ENCODE measurements at places on chromosomes 1 and 21. TPM values are rescaled to one million over a fixed set of nuclear protein-coding genes. Genes with fewer than 3 reads are reported as not detected.

Gene IFI44
- total RNA-seq = 5.9 TPM

Gene MTMR11
- 285 TPM for total RNA-seq

Gene NTMT2
- not detected for total RNA-seq

- no peak for DNase-seq
Observed at GRCh38 chr1:109592916-109593315, 26.5 kb downstream of the GNAT2 start.

- DNase-seq = peak; percentile 67
Observed at GRCh38 chr1:228486596-228487335, 416 bp upstream of the RNF187 start.

DNA sequence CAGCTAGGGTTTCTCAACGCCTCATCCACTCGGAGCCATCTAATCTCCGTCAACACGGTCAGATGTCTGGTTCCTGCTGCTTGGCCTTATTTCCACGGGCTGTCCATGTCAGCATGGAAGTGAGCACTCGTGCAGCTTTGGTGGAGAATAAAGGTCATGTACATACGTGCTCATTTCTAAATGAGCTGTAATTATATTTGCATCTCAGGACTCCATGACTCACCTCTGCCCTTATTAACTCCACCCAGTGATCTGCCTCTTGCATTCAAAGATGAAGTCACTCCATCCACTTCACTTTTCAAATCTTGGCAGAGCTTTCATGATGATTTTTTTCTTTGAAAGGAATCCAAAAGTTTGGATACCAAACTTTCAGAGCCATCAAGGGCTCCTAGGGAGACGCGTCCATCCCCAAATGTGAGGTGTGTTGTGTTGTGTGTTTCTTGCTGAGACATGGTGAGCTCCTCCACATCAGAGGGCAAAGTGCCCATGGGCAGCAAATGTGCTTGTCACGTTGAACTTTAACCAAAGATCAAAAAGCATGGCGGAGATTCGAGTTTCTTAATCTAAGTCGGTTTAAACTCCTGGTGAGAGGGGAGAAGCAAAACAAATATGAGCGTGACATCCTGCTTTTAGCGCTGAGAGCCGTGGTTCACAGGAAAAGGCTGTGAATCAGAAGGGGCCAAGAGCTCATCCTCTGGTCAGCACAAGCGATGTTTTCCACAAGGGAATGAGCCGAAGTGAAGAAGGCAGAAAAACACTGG lies 68.6 kb upstream of the ERRFI1 start:
- DNase-seq = peak; percentile 34

DNA sequence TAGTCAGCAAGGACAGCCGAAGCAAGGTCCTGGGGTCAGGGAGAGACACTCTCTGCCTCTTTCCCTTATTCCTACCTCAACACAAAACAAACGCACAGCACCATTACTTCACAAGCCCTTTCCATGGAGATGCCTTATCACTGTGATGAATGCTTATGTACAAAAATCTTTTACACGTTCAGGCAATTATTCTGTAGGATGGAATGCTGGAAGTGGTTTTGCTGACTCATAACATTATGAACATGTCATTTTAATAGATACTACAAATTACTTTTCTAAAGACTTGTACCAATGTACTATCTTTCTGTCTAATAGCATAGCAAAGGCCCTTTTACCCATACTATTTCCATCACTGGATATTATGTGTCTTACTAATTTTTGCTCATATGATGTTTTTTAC lies 98.4 kb downstream of the TTLL7 start:
- no peak for DNase-seq

- DNase-seq = no peak
Observed at GRCh38 chr1:38173157-38173831, 126.7 kb upstream of the POU3F1 start.

GRCh38 chr1:169107603-169108208 lies 1.2 kb downstream of the ATP1B1 start:
- DNase-seq = no peak

DNA sequence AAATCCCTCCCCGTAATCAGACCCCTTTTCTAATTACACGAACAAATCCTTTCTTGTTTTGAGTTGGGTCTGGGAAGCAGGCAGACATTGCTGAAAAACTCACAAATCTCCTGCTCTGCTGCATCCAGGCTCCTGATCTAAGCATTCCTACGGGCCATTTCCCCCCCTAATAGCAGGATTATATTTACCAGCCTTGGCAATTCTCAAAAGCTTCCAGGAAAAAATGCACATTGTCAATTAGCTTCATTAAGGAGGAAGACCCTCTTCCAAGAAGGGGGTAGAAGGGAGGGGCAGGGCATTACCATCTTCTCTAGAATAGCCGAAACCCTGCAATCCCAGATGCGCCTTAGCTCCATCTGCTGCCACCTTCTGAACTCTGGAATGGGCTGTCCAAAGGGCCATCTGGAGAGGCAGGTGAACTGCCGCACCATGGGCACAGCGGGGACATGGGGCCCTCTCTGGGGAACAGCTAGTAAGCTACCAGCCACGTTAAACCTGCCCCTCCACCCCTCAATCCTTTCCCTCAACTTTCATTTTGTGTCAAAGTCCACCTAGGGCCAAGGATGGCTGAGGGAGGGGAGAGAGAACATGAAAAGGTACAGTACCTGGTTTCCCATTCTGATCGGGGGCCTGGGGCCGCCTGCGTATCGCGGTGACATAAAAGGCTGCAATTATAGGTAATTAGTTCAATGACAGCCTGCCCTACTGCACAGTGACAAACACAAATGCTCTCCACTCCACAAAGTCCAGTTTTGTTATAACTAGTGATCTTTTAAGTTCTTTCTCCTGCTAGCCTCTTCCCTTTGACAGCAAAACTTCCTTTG lies 56.8 kb downstream of the MRPL37 start:
- peak; percentile 24 for DNase-seq

GRCh38 chr1:44222397-44223186 lies 9.3 kb downstream of the DMAP1 start:
- no peak for DNase-seq

DNA sequence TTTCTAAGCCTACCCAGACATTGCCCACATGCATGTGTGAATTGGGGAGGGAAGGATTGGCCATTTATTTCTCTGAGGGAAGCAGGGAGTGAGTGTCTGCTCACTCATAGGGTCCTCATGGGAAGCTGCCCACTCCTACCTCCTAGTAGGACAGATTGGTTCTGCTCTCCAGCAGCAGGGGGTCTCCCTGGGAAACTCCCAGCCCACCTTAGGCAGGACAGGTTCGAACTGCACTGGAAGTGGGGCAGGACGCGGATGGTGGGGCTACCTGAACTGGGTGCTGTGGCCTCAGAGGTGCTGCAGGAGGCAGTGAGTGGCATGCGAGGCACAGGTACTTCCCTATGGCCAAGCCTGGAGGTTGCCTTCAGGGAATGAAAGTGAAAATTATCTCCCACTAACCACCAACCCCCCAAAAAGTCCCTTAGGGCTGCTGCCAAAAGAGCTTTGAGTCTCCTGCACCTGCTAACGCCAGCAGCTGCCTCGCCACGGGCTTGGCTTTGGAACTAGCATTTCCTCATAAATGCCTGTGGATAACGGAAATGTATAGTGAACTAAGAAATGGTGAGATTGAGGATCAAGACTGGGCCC lies 157.0 kb upstream of the COA6 start:
- DNase-seq = no peak

DNA sequence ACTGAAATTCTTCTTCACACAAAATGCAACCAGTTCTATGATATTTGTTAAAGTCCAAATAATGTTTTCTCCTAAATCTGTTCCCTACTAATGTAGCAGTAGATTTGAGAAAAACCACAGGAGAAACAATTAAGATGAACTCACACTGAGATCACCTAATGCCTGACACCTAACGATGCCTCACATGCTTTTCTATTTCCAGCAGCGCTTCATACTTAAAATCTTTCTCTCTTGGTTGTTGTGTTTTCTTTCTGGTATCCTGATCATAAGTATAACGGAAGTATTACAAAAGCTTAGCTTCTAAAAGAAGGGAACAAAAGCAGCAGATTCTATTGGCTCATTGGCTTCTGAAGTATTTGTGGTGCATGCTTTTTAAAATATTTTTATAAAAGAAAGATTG lies 267.2 kb upstream of the SGIP1 start:
- DNase-seq = no peak

DNA sequence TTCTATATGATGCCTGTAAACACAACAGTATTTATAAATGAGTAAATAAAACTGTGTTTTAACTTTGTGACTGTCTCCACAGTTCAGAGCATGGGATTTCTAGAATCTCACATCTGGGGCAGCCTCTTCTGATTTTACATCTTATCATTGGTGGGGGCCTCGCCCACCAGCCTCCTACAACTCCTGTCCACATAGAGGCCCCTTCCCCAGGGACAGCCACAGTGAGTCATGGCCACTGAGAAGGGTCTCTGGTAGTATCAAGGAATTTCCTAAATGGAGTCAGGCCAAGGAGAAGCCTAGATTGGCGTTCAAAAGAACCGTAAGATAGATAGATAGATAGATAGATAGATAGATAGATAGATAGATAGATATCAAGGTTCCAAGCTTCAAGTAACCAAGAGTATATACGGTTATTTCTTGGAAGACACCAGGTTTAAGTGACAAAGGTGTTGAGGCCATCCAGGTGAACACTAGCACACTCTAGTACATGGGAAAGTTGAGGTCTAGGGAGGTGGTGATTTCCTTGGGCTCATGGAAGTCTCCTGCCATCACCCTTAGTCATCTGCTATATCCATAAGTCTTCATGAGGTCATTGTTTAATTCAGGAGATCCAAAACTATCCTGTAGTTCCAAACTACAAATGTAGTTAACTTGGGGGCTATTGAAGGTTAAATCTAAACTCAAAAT lies 121.6 kb downstream of the SYT2 start:
- no peak for DNase-seq

- no peak for DNase-seq
Observed at GRCh38 chr1:66745451-66745850, 6.8 kb upstream of the DYNLT5 start.

DNA sequence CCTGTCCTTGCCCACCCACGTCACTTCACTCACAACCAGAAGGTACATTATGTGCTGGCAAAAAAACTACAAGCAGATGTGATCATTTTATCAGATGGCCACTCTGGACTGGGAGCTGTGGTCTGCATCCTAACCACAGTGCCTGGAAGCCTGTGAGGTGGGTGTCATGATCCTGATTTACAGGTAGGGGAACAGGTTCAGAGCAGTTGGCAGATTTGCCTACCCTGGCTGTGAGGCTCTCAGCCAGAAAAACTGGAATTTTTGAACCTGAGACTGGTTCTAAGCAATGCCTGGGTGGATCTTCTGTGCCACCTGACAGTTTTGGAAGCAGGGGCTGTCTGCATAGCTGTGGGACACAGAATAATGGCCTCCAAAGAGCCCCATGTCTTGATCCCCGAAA lies 150.8 kb downstream of the SYF2 start:
- DNase-seq = no peak

DNA sequence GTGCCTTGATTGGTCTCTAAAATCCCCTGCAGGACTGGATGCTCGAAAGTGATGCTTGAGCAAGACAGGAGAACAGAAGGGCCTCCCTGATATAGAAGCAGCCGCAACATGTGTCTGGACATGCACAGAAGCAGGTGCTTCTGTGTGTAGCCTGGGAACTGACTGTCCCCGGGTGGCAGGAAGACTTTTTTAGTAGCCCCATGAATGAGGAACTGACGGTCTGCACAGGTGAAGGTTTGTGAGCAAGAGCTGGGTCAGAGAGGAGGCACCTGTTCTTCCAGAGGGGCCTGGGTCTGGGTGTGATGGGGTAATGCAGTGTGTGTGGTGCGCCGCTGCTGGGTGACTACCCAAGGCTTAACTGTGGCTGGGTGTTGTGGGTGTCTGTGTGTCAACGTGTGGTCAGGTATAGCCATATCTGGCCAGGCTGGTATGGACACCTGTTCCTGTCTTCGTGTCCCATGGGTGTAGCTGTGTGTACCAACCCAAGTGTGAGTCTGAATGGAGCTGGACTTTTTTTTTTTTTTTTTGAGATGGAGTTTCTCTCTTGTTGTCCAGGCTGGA lies 39.1 kb upstream of the FOXO6 start:
- DNase-seq = no peak

DNA sequence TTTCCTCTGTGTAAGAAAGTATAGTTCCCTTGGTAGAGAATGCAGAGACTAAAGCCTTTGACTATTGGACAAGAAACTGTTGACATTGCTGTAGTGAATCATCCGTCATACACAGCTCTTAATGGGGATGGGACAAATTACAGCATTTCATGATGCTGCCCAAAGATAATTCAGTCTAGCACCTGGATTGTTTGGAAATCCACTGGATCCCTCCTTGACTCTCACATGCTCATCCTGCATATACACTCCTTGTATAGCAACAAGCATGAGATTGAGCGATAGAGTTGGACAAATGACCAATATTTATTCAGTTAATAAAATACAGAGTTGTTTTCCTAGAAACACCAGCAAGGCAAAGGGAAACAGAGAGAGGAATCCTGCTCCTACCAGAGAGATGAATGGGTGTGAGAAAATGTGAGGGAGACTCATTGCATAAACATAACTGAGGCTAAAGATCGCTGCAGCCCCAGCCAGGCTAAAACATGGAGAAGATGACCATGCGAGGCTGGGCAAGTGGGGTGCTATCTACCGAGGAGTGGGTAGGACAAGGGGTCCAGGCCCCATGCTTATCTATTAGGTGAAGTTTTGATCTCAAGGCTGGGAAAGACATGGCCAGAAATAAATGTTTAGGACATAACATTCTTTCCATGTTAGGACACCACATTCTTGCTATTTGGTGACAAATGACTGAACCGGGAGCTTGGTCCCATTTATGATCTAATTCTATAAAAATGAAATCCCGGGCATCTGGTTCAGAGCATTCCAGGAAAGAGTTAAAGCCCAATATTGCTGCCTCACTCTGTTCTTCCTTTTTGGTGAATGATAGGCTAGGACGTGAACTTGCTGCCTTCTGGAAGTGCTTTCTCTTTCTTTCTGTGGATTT lies 153.2 kb downstream of the TGFB2 start:
- no peak for DNase-seq

Measured in transverse colon (tissue), 4 donors.